ENCODE measurements at places on chromosomes 6 and 20.

DNA sequence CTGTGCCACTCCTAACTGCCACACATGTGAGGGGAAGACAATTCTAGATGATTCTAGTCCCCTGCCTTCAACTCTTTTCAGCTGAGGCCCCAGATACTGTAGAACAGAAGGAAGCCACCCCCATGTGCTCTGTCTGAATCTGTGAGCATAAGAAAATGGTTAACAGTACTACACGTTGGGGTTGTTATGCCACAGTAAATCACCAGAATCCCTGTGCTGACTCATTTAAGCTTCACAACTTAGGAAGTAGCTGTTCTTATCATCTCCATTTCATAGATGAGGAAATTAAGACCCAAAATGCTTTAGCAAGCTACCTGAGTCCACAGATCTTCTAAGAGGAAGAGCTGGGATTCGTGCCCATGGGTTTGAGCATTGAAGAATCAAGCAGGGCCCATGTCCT, 27.4 kb upstream of the SCRT2 start:
- no peak for DNase-seq

DNA sequence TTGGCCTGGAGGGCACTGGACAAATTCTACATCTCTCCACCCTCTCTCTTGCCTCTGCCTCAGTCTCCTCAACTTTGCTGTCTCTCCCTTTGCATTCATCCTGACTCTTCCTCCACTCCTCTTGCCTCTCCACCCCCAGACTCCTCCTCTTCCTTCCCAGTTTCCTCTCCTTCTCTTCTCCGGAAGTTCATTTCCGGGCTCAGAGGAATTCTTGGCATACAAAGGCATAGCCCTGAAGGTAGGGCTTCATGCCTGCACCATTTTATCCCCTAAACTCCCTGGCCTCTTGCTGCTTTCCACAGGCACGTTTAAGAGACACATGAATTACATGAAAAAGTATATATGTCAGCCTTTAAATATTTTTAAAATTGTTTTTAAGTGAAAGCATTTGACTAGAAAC, 10.6 kb downstream of the BFSP1 start:
- DNase-seq = no peak

GRCh38 chr20:25399037-25399430, 8.4 kb upstream of the ABHD12 start:
- peak; percentile 55 for DNase-seq

DNA sequence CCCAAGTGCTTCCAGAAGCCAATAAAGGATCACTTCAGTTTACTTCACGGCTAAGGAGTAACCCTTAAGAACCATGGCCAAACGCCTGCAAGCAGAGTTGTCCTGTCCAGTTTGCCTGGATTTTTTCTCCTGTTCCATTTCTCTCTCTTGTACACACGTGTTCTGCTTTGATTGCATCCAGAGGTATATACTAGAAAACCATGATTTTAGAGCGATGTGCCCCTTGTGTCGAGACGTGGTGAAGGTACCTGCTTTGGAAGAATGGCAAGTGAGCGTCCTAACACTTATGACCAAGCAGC, 2.5 kb downstream of the RFPL4B start:
- DNase-seq = no peak

DNA sequence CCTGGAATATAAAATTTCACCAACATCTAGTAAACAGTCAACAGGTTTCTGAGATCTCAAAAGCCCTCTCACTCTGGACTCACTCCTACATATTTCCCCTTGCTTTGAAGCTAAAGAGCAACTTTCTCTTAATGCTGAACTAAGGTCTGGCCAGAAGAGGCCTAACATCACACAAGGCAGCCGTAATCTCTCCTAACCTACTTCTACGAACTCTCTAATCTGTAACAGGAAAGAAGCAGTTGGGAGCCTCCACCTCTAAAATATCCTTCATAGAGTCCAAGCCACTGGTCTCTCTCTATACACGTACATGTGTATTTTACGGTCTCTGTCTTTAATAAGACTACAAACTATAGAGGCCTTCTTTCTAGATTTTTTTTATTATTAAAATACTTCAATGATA, 72.0 kb downstream of the REV3L start:
- DNase-seq = no peak

DNA sequence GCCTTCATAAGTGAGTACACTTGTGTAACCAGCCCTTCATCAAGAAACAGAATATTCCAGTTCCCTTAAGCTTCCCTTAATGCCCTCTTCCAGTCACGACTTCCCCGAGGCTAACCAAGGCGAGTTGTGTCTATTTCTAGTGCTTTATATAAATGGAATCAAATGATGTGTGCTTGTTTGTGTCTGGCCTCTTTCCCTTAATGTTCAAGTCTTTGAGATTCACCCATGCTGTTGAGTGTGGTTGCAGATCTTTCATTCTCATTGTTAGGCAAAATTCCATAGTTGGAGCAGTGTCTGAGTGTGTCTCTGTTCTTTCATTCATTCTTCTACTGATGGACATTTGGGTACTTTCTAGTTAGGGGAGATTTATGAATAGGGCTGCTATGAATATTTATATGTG, 135.0 kb downstream of the CEBPB start:
- DNase-seq = no peak

GRCh38 chr6:166782520-166782919, 155.5 kb upstream of the RPS6KA2 start:
- no peak for DNase-seq

- DNase-seq = peak; percentile 7
Observed at GRCh38 chr20:62501801-62502495, 26.2 kb upstream of the GATA5 start.

GRCh38 chr6:36340618-36341454, 4.1 kb upstream of the BNIP5 start:
- DNase-seq = no peak

DNA sequence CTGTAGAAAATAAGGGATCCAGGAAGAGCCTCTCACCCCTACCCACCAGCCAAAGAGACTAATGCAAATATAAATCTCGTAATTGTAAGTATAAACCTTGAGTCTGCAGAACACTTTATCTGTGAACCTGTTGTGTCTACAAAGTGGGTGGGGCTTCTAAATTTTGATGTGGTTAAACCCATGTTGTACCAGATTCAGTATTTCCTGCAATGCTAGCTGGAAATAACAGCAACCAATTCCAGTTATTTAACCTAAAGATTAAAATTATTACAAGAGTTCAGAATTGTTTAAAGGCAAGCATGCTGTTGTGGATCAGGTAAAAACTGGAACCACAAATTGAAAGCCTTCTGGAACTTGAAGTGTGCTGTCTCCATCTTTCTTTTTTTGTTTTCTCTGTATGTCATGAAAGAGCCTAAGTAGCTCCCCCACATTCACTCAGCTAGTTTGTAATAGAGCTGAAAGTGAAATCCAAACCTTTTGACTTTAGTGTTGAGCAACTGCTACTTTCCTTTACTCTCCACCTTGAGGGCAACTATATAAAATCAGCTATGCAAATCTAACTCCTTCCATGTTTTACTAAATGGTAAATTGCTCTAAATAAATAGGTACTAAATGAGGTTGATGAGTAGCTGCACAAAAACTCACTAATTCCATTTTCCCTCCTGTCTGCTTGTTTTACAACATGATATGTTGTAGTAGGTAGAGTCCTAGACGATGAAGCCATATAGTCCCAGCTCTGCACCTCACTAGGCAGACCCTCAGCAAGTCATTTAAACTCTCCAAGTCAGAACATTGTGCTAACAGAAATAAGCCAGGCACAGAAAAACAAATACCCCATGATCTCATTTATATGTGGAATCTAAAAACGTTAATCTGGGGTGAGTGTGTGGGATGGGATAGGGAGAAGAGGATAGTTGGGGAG, 17.9 kb upstream of the THEMIS start:
- DNase-seq = no peak

DNA sequence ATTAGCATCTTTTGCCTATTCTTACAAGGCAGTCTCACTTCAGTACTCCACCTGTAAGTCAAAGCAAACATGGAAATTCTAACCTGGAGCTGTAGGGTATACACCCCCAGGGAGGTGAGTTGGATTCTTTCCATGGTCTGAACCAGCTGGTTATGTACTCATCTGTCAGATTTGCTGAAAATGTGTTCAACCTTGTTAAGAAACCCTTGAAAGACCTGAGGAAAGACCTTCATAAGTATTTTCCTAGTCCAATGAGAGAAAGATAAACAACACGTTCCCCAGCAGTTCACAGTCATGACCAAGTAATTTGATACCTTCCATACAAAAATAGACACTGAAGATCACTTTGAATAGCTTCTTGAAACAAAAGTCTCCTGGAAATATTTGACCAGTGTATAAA, 42.5 kb downstream of the ID4 start:
- no peak for DNase-seq

DNA sequence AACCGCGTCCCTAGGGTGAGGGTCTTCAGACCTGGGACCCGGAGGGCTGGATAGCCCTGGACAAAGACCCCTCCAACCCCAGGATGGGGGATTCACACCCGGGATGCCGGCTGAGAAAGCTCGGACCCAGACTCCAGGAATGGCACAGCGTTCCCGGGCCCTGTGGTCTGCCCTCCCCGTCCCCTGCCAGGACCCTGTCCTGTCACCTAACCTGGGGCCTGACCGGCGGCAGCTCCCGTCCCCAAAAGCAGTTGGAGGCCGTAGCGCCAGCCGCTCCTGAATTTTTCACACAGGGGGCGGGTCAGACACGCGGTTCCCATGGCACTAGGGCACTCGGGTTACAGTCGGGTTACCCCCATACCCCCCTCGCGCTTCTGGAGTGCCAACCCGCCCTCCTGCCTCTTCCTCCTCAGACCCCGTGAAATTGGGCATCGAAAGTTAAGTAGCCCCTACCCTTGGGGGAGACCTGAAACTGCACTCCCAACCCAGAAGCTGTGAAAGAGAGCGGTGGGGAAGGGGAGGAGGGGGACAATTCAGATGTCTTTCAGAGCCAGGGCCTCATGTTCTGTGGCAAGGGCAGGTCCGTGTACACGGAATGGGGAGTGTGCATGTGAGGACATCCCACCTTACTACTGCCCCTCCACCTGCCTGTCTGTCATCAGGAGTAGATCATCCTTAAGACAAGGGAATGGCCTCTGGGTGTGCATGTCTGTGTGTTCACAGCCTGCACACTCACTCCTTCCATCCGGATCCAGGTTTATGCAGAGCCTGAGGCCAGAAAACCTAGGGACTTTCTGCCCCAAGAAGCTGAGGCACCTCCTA, 595 bp downstream of the REM1 start:
- DNase-seq = no peak

- no peak for DNase-seq
Observed at GRCh38 chr6:82617648-82618047, 254.0 kb downstream of the TPBG start.

DNA sequence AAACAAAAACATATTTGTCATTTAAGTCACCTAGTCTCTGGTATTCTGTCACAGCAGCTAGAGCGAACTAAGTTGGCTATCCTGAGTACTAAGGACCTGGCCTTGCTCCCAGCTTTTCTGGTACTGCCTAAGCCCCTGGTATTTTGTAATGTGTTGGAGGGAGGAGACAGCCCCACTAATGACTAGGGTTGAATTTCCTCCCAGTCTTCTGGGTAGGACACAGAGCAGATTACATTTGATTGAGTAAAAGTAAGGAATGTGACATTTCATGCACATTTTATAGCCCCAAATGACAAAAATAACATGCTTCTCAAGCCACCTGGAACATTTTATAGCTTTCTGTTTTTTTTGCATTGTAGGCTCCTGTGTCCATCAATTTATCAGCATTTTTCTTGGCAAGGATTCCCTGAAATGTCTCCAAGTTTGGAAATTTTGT, 47.9 kb upstream of the DDR1 start:
- peak; percentile 67 for DNase-seq

- DNase-seq = no peak
Observed at GRCh38 chr6:82333781-82334180, 29.8 kb upstream of the TPBG start.

GRCh38 chr6:72636215-72636614, 14.4 kb downstream of the KCNQ5 start:
- DNase-seq = no peak

Measured in AG09309 (cell line).